ENCODE measurements at places on chromosomes 2 and 18.
A peak's percentile ranks its signal among the peaks of the same experiment; 100 is the strongest.

GRCh38 chr2:26246818-26247217 is 2.1 kb downstream of the HADHB start:
- H3K4me3 ChIP-seq: peak overlapping the region; percentile 99
- DNase-seq: peak; percentile 44
- H3K4me1 ChIP-seq: peaks cover 38% of the 10 kb centered on the region
- peak overlapping the region; percentile 4 for H3K27ac ChIP-seq

- peak; percentile 56 for DNase-seq
- no peaks in the 10 kb centered on the region for H3K36me3 ChIP-seq
- peak overlapping the region; percentile 65 for H3K27ac ChIP-seq
- peaks cover 44% of the 10 kb centered on the region for H3K27me3 ChIP-seq
- H3K4me1 ChIP-seq: peaks cover 31% of the 10 kb centered on the region
These were observed 1.6 kb downstream of the CRIM1 start for GRCh38 chr2:36356990-36357846.

DNA sequence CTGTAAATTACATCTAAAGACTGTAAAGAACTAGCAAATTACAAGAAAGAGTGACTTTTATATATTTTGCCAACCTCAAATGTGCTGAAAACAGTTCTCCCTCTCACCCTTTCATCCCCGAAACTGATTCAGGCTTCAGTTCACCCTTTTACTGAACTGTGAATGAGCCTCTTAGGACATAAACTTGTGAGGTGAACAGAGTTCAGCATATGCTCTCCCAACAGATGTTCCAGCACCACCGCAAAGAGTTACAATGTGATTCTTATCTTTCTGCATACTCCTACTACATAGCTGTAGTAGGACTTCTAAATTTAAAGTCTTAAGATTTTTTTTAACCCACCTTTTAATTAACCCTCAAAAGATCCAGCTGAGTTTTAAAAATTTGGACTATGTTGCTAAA is 1.2 kb upstream of the ZCCHC2 start:
- peaks cover 51% of the 10 kb centered on the region for H3K36me3 ChIP-seq
- no peak for DNase-seq
- peak overlapping the region; percentile 91 for H3K27ac ChIP-seq
- peaks cover 22% of the 10 kb centered on the region for H3K4me1 ChIP-seq
- H3K4me3 ChIP-seq: peak overlapping the region; percentile 90

- no peak for DNase-seq
- H3K27me3 ChIP-seq: peaks cover 28% of the 10 kb centered on the region
- H3K4me3 ChIP-seq: no peak within 1 kb of the TSS
- H3K4me1 ChIP-seq: no peaks in the 10 kb centered on the region
- H3K27ac ChIP-seq: no peak within 1 kb of the TSS
These were observed at the start of gene LYPD1 for GRCh38 chr2:132669908-132670495. Gene LYPD1 (minus strand): TSS chr2:132670205. CDS start chr2:132669932, 273 bp downstream.

- no peak overlapping the region for H3K4me3 ChIP-seq
- no peaks in the 10 kb centered on the region for H3K4me1 ChIP-seq
- H3K36me3 ChIP-seq: peaks cover 51% of the 10 kb centered on the region
- H3K27ac ChIP-seq: no peak overlapping the region
- no peaks in the 10 kb centered on the region for H3K27me3 ChIP-seq
These were observed 19.6 kb upstream of the KCNJ13 start for GRCh38 chr2:232795920-232796319.

DNA sequence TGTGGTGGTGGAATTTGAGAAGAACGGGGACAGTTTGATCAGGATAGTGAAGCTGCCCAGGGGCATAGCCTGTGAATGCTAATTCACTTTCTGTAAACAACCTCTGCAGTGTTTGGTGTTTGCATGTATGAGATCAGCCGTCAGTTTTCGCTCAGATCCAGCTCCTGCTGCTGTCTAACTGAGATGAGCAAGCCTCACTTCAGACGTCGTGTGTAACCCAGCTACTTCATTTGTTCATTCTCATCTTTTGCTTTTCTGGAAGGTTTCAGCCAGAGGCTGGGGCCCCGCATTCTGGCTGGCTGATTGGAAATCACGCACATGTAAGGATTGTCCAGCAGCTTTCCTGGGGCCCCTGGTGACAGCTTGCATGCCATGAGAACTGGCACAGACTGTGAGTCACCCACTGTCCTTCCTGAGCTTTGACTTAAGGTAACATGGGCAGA is 48.9 kb downstream of the LDLRAD4 start:
- no peak overlapping the region for H3K4me3 ChIP-seq
- peaks cover 55% of the 10 kb centered on the region for H3K4me1 ChIP-seq
- peaks cover 11% of the 10 kb centered on the region for H3K36me3 ChIP-seq
- H3K27ac ChIP-seq: peak overlapping the region; percentile 79
- no peaks in the 10 kb centered on the region for H3K27me3 ChIP-seq
- DNase-seq: no peak

GRCh38 chr18:10090668-10091067 is 176.9 kb downstream of the VAPA start:
- H3K4me3 ChIP-seq: no peak overlapping the region
- peaks cover 17% of the 10 kb centered on the region for H3K4me1 ChIP-seq
- DNase-seq: no peak
- H3K27me3 ChIP-seq: no peaks in the 10 kb centered on the region
- H3K27ac ChIP-seq: no peak overlapping the region

DNA sequence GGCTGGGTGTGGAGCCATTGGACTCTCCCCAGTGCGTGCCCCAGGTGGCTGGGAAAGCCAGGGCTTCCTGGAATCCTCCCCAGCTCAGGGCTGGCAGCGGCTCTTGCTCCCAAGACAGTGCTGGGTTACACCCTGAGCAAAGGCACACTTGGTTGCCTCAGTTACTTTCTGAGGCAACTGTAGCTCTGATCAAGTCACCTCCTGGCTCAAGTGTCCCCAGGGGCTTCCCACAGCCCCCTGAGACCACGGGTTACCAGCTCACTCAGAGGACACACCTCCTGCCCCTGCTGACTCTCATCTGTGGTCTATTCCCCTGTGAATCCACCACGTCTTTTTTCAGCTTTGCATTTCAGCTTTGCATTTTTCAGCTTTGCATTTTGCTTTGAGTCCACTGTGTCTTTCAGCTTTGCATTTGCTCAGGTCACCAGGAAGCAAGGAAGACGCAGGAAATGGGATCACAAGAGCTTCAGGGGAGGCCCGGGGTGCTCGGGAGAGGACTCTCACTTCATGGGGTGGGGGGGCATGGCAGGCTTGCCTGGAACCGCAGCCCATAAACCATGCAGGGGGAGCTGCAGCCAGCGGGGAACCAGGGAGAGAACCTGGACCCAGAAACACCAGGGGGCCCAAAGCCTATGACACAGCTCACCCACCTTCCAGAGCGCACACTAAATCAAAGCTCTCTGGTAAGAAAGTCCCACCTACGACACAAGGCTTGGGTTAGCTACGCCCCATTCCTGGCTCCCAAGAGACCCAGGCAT is 138.0 kb upstream of the ASB18 start:
- H3K4me3 ChIP-seq: no peak overlapping the region
- DNase-seq: no peak
- no peak overlapping the region for H3K27ac ChIP-seq
- H3K4me1 ChIP-seq: no peaks in the 10 kb centered on the region
- H3K36me3 ChIP-seq: no peaks in the 10 kb centered on the region

- H3K36me3 ChIP-seq: peaks cover 11% of the 10 kb centered on the region
- peaks cover 97% of the 10 kb centered on the region for H3K4me1 ChIP-seq
- no peak for DNase-seq
- peak overlapping the region; percentile 88 for H3K27ac ChIP-seq
- peak overlapping the region; percentile 75 for H3K4me3 ChIP-seq
These were observed 14.8 kb upstream of the CXCR4 start for GRCh38 chr2:136132825-136133155.

DNA sequence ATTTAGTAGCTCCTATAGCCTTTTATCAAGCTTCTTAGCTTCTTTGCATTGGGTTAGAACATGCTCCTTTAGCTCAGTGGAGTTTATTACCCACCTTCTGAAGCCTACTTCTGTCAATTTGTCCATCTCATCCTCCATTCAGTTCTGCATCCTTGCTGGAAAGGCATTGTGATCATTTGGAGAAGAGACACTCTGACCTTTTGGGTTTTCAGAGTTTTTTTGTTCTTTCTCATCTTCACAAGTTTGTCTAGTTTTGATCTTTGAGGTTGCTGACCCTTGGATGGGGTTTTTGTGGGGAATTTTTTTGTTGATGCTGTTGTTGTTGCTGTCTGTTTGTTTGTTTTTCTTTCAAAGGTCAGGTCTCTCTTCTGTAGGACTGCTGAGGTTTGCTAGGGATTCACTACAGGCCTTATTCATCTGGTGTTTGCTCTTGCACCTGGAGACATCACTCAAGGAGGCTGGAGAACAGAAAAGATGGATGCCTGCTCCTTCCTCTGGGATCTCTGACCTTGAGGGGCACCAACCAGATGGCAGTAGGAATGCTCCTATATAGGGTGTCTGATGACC is 13.9 kb upstream of the TANK start:
- DNase-seq: no peak
- H3K36me3 ChIP-seq: peaks cover 77% of the 10 kb centered on the region
- no peak overlapping the region for H3K27ac ChIP-seq
- no peak overlapping the region for H3K4me3 ChIP-seq
- H3K27me3 ChIP-seq: no peaks in the 10 kb centered on the region

DNA sequence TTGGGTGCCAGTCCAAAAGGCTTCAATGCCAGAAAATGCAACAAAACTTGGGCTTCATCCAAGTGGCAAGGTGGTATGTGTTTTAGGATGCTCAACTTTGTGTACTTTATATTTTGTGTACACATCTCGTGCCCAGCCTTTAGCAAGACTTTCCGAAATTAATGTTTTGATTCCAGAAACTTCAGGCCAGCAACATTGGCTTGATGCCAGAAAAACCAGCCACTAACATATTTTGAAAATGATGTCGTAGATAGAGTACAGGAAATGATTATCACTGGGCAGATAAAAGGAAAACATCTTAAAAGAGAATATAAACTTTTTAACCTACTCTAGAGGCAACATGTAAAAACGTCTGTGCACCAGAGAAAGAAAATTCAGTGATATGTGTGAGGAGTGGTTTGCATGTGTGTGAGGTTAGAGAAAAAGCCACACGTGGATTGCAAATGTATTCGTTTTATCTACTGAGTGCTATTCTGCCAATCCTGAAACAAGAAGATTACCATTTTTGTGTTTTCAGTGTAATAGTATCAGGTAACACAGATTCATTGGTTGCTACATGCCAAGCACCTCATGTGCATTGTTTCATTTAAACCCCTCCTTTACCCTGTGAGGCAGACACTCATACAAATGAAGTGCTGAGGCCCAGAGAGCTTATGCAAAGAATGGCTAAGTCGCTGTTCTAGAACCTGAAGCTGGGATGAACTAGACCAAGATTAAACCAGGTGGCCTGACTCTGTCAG is 264.8 kb downstream of the C1D start:
- DNase-seq: no peak
- H3K4me1 ChIP-seq: no peaks in the 10 kb centered on the region
- H3K27me3 ChIP-seq: no peaks in the 10 kb centered on the region
- H3K4me3 ChIP-seq: no peak overlapping the region
- no peak overlapping the region for H3K27ac ChIP-seq

- peaks cover 3% of the 10 kb centered on the region for H3K36me3 ChIP-seq
- H3K27ac ChIP-seq: no peak overlapping the region
- DNase-seq: no peak
- H3K27me3 ChIP-seq: peaks cover 1% of the 10 kb centered on the region
These were observed 7.5 kb upstream of the SP3 start for GRCh38 chr2:173972636-173973035.

- no peak overlapping the region for H3K27ac ChIP-seq
- no peaks in the 10 kb centered on the region for H3K36me3 ChIP-seq
- H3K4me3 ChIP-seq: no peak overlapping the region
- no peak for DNase-seq
These were observed 16.7 kb downstream of the IL1F10 start for GRCh38 chr2:113084249-113085000.

DNA sequence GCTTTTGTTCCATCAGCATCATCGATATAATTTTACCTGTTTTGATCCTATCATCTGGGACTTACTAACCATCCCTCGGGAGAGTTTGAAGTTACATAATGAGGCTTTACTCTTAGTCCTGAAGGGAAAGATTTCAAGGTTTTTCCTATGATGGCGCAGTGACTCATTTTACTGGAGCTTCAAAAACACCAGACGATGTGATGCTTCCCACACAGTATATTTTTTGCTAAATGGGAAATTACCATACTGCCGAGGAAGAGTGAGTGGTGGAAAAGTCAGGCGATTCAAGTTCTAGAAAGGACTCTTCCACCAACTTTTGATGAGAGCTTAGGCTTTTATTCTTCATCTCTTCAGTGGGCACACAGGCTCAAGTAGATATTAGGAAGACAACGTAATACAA is 44.6 kb upstream of the GCG start:
- no peaks in the 10 kb centered on the region for H3K36me3 ChIP-seq
- H3K4me3 ChIP-seq: no peak overlapping the region
- no peak overlapping the region for H3K27ac ChIP-seq

DNA sequence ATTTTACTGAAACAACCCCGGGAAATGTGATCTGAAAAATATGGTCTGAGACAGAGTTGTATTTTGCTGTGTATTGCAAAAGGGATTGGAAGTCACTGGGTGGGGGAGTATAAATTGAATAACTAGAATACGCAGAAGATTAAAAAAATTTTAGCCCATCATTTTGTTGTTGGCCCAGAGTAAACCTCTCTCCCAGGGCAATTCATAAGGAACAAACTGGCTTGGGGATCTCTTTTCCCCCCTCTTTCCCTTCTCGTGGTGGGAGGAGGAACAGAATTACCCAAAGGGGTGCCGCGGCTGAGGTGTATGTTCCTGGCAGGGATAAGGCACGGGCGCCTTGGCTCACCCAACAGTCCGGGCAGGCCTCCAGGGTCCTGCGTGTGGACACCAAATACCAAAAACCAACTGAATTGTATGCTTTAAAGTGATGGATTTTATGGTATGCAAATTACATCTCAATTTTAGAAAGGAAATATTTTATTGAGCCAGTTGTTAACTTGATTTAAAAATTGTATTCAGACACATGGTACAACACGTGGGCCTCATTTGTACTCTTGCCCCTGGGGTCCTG is 121.2 kb upstream of the SPRED2 start:
- H3K4me3 ChIP-seq: no peak overlapping the region
- peaks cover 11% of the 10 kb centered on the region for H3K4me1 ChIP-seq
- no peak overlapping the region for H3K27ac ChIP-seq
- H3K27me3 ChIP-seq: peaks cover 17% of the 10 kb centered on the region
- no peak for DNase-seq
- H3K36me3 ChIP-seq: no peaks in the 10 kb centered on the region

- H3K27ac ChIP-seq: no peak overlapping the region
- H3K36me3 ChIP-seq: no peaks in the 10 kb centered on the region
These were observed 1287.6 kb downstream of the LRP1B start for GRCh38 chr2:140843186-140843585.

GRCh38 chr2:202410092-202410491 is 34.0 kb downstream of the BMPR2 start:
- H3K27ac ChIP-seq: no peak overlapping the region
- no peaks in the 10 kb centered on the region for H3K4me1 ChIP-seq
